ENCODE measurements at places on chromosomes 7 and 10.

GRCh38 chr7:113394856-113395255 lies 276.5 kb upstream of the SMIM30 start:
- DNase-seq = no peak

- no peak for DNase-seq
Measured at GRCh38 chr7:122352454-122352853, 47.9 kb upstream of the FEZF1 start.

GRCh38 chr7:137768366-137768765 lies 78.4 kb downstream of the DGKI start:
- DNase-seq = no peak

- no peak for DNase-seq
Measured at GRCh38 chr7:120587243-120587642, 270.7 kb downstream of the TSPAN12 start.

DNA sequence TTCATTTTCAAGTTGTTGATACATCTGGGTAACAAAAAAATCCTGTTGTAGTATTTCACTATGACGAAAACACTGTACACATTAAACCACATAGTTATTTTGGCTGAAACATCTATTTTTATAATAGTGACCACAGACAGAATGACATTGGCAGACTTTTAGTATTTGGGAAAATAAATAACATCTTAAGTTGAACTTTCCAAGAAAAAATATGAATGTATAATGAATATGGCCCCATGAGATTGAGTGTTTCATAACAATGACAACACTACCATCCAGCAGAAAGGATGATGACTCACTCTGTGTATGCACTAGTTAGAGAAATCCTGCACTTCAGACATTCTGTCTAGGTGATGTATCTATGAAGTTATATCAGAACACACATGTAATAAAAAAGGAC lies 118.1 kb downstream of the SEMA3D start:
- no peak for DNase-seq

- no peak for DNase-seq
Measured at GRCh38 chr7:129896568-129897382, 56.0 kb downstream of the UBE2H start.

DNA sequence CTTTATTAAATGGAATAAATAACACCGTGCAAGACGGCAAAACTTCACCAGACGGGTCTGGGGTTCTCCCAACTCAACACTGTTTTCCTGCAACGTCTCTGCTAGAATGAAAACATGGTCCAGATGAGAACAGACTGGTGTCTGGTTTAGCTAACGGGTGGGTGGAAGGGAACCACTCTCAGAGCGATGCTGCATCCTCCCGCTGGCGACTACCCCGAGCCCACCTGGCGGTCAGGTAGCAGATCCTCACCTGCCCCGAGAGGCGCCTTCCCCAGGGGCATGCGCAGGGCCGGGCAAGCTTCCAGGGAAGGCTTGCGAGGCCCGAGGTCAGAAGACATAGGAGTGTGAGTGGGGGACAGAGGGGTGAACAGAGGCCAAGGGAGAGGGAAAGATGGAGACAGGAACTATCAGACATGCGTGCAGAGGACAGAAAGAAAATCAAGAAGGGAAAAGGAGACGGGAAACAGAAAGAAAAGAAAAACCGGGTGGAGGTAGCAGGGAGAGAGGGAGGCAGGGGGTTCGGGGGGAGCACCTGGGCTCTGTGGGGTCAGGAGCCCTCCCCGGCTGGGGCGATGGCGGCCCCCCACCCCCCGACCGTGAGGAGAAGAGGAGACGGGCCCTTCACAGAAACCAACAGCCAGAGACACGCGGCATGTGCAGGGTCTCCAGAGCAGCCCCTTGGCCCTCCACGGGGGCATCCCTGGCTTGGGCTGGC lies 222.0 kb downstream of the MAD1L1 start:
- no peak for DNase-seq

- DNase-seq = no peak
Measured at GRCh38 chr7:115635876-115636275, 394.7 kb downstream of the TFEC start.

DNA sequence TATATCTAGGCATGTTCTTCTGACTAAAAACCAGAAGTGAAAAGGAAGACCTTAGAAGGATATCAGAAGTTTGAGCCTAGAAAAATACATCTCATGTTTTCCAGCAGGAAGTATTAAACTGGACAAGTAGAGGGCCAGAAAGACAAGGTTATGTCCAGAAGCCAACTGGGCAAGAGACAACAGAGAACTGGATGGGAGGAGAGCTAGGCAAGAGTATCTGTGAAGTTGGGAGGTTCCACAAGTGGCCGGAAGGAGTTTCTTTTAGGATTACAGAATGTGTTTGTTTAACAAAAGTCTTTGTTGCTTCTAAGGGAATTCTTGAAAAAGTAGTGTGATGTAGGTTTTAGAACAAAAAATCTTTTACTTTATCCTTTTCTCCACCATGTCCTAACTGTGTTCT lies 86.4 kb downstream of the CYP26A1 start:
- no peak for DNase-seq

- DNase-seq = no peak
Measured at GRCh38 chr10:88114368-88114767, 250.9 kb downstream of the PTEN start.

DNA sequence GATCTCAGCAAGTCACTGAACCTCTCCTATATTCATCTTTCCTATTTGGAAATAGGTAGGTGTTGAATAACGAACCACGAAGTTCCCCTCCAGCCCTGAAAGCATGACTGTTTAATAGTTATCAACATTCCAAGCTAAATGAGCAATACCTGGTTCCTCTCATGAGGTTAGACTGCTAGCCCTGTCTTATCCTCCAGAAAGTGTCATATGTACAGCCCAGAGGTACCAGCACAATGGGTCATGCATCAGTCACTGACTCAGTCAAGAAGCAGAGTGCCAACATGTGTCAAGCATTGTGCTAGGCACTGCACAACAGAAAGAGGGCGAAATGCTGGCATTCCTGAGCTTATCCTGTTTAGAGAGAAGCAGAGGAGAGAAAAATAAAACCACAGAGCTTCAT lies 70.0 kb downstream of the AMPH start:
- no peak for DNase-seq

DNA sequence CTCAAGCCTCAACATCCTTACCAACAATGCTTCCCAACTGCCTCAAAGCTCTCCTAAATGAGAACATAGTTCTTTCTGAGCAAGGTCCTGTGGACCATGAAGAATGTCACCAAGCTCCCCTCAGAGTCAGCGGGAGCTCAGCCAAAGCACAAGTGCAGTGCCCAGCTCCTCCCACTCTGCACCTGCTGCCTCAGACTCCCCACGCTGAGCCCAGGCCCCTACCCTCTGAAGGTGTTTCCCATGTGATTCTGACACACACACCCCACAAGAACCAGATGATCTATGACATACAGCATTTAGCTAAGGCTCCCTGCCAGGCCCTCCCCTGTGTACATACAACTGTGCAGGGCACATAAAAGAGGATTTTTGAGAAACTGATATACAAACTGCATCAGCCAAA lies 19.2 kb downstream of the ERCC6 start:
- no peak for DNase-seq

DNA sequence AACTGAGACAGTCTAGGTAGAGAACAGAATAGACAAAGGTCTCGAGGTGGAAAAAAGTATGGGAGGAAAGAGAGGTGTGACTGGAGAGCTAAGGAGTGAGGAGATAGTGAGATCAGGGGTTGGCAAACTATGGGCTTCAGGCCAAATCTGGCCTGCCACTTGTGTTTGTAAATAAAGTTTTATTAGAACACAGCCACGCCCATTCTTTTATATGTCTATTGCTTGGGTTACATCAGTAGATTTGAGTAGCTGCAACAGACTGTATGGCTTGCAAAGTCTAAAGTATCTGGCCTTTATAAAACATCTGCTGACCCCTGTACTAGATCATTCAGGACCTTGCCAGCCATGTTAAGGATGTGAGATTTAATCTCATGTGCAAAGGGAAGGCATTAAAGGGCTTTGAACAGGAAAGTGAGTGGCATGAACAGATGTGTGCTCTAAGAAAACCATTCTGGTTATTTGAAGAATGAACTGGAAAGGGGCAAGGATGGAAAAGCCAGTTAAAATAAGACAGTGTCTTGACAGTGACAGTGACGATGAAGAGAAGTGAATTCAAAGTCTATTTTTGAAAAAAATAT lies 240.3 kb downstream of the RNLS start:
- DNase-seq = no peak

GRCh38 chr10:60990663-60991062 lies 46.7 kb upstream of the RHOBTB1 start:
- no peak for DNase-seq

GRCh38 chr10:125084191-125084613 lies 76.2 kb downstream of the CTBP2 start:
- DNase-seq = no peak

GRCh38 chr7:65503434-65504152 lies 129.9 kb downstream of the ZNF92 start:
- no peak for DNase-seq

DNA sequence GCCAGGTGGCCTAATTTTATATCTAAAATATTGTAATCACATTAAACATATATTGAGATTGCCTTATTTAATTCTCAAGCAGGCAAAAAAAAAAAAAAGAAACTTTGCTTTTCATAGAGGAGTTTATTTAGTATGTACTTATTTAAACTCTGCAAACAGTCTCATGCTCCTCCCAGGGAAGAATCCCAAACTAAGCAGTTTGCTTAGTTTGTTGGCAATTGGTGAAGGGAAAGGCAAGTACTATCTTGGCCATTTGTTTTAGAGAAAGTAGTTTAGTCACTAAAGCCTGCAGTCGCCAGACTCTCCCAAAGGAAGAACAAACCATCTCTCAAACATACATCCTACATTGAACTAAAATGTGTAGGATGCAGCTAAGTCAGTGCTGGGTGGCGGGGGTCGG lies 226.8 kb downstream of the CDC14C start:
- no peak for DNase-seq

DNA sequence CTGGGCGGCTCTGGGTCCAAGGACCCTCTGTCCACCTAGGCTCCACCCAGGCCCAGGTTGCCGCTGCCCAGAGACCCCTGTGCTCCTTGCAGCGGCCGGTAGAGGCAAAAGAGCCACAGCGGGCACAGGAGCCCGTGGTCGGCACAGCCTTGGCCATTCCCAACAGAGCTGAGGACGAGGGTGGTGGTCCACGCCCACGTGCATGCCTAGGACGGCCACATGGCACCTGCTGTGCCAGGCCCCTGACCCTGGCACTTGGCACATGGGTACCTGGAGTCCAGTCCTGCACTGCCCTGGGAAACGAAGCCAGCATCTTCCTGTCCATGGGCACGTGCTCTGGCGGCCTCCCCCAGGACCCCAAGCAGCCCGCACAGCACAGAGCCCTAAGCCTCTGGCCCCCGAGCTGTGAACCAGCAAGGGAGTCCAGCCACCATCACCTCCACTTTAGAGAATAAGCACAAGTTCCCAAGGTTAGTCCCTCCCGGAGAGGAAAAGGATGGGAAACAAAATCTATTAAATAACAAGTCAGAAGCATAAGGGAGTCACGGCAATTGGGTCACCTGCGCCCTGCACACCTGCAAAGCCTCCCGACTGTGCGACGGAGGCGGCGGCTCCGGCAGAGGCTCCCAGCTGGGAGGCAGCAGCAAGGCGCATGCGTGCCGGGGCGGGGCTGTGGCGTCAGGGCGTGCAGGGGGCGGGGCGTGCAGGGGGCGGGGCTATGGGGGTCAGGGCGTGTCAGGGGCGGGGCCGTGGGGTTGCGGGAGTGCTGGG lies 59.1 kb downstream of the STK32C start:
- peak; percentile 61 for DNase-seq

GRCh38 chr10:19658131-19658530 lies 158.1 kb upstream of the PLXDC2 start:
- no peak for DNase-seq

DNA sequence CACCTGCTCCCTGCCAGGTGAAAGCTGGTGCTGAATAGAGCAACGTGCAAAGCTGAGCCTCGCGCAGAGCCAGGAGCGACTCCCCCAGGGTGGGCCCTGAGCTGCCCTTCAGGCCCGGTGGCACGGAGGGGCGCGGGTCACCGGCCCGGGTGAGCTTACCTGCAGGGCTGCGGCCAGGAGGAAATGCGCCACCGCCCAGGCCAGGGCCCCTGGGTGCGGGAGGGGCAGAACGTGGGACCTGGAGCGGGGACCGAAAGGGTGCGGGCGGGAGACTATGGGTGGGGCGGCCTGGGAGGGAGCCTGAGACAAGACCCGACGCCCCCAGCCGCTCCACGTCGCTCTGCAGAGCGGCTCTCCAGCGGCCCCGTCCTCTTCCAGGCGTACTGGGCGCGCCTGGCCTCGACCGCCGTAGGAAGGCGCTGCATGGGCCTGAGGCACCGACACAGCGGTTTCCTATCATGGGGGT lies 122.1 kb downstream of the BTAF1 start:
- DNase-seq = no peak

- no peak for DNase-seq
Measured at GRCh38 chr7:23438171-23438570, 32.1 kb downstream of the IGF2BP3 start.

DNA sequence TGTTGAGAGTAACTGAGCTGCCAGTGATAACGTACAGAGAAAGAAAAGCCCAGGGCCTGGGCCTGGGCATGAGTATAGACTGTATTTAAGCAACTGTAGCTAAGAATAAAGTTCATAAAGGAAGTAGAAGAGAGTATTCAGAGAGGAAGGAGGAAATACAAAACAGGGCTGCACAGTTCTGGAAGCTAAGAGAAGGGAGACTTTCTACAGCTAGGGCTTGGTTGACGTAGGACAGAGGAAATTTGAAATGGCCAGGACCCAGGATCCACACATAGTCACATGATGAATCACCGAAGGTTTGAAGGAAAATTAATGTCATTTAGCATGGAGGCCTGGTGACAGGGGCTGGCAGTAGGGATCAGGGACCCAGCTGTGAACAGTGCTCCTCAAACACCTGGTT lies 66.7 kb downstream of the ARL4A start:
- no peak for DNase-seq

- no peak for DNase-seq
Measured at GRCh38 chr10:16732376-16732775, 84.8 kb downstream of the RSU1 start.

DNA sequence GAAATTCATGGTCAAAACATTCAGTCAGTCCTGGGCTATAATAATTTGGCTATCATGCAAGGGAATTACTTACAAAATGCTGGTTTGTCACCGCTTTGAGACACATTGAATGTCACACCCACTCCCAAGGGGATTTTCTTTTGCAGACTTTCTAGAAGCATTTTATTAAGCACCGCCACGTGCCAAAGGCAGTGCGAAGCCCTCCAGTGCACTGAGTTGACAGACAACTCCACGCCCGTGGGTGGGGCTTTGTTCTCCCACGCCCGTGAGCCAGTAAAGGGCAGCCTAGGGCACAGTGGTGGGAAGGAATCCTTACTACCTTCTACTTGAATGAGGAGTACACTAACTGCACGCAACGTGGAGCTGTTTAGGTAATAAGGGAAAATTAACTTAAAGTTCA lies 515.8 kb downstream of the KCNMA1 start:
- DNase-seq = no peak

DNA sequence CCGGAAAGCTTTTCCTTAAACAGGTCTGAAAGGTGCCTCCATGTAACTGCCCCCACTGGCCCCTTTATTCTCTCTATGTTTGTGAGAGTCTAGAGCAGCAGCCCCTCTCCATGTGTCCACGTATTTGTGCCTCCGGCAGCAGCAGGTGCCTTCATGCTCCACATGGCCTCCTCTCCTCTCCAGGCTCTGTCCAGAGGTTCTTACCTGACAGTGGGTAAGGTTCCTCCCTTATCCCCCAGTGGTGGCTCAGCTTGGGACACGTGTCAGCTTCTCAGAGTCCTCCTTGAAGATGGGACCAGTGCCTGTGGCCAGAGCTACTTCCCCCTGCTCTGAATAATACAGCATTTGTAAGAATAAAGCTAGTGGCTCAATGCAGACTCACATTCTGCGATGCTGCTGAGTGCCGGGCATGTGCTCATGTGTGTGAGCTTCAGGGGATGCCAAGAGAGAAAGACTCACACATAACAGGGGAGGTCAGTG lies 7.9 kb downstream of the CALML3 start:
- no peak for DNase-seq

- DNase-seq = no peak
Measured at GRCh38 chr7:87129848-87130247, 22.4 kb upstream of the DMTF1 start.
